ENCODE measurements at places on chromosomes 3 and 15.

DNA sequence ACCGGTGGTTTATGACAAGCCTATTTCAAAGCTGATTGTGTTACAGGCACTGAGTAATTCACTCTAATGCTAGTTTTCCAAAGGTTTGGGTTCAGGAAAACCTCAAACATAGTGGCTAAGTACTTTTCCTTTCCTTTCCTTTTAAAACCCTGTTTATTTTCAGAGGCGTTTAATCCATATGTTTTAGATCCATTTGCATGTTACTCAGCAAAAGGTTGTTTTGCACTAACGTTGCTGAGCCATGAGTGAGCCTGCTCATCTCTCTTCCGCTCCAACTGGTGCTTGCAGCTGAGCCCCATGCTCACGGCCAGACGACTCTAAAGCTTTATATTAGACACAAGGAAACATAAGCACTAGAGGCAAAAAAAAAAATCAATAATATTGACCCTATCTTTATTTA is 9.4 kb downstream of the CEMIP start:
- no peak for DNase-seq

DNA sequence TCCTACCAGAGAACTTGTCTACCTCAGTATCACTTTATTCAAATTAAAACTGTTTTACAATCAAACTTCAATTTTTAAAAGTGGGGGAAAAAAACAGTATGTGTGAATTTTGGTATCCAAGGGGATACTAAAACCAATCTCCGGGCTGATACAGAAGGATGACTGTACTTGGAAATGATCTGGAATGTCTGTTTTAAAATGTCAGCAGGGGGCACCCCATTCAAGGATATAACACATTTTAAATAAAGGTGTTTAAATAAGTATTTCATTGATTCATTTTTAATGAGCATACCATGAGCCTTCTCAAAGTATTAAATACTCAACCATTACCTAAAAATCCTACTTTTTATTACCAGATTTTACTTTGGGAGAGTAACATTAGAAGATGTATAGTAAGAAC is 67.9 kb downstream of the ULK4 start:
- no peak for DNase-seq

DNA sequence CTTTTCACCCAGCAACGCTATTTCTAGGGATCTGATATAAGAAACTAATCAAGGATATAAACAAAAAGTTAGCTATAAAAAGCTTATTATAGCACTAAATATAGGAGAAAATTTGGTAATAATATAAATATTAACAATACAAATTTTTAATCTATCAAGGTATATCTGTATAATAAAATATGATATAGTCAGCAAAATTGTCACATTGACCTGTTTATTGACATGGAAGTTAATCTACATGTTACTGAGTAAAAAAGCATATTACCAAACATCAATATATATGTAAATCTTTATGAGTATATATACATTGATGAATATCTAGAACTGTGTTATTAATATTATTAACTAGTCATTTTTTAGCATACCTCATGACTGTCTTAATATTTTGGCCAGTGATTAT is 26.6 kb downstream of the SHOX2 start:
- DNase-seq: no peak

DNA sequence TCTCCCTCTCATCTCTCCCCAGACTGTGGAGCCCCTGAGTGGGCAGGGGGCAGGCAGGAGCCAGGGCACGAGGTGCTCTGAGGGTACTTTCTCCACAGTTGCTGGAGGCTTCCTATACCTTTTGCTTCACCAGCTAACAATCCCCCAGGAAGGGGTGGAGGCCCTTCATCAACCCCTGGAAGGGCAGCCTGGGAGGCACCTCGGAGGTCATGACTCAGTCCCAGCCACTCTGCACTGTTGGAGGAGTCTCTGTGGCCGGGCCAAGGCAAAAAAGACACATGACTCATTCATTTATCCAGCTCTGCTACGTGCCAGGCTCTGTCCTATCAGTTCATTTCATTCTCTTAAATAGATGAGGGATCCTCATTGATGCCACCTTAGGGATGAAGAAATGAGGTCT is 15.6 kb upstream of the KY start:
- no peak for DNase-seq

- no peak for DNase-seq
Measured at GRCh38 chr15:38017721-38018120, 83.3 kb downstream of the TMCO5A start.

GRCh38 chr15:97653896-97654295 is 306.6 kb upstream of the ARRDC4 start:
- DNase-seq: no peak

- DNase-seq: no peak
Measured at GRCh38 chr3:172324611-172325203, 123.5 kb downstream of the GHSR start.

DNA sequence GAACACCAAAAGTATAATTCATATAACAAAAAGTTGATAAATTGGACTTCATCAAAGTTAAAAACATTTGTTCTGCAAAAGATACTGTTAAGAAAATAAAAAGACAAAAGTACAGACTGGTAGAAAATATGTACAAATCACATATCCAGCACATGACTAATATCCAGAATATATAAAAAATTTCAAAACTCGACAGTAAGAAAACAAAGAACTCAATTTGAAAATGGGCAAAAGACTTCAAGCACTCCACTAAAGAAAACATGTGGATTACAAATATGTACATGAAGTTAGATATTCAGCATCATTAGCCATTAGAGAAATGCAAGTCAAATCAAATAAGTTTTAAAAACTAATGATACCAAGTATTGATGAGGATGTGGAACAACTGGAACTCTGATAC is 6.7 kb downstream of the GK5 start:
- DNase-seq: no peak

DNA sequence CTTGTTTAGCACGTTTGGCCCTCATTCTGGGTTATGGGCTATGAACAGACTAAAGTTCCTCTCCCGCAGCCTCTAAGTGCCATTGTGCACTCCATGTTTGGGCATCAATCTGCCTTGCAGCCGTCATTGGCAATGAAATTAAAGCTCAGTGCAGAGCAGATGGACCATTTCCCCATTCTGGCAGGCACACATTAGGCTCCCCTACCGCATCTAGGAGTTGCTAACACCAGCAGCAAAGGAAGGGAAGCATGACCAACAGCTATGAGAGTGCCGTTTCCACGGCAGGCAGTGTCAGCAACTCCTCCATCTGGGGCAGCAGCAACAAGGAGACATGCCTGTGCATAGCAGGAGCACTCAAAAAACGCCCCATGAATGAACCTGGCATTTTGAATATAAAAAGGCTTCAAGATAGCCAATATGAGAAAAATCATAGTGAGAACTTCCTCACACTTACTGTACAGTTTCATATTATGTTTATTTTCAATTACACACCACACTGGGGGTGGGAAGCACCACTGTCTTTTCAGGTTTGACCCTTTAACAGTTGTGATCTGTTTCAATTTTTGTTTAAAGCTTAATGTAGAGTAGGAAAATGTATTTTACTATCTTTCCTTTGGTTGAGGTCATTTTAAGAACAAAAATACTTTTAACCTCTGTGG is 218.7 kb downstream of the KCNMB2 start:
- no peak for DNase-seq

DNA sequence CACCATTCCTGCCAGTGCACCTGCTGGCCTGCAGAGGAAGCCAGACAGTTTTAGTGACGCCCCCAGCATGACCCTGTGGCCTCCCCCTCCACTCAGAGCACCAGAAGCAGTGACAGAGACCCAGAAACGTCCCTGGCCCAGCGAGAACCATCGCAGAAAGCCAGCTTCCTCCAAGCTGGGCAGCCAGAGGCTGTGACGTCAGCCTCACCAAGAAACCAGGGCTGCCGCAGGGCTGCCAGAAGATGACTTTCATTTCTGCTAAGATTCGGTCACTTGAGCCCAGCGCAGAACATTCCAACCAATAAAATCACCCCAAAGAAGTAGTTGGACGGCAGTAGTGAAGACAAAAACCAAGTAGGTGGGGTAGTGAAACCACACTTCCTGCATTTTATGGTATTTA is 29.6 kb upstream of the RPL32 start:
- DNase-seq: no peak

GRCh38 chr3:155252535-155252934 is 40.9 kb downstream of the STRIT1 start:
- no peak for DNase-seq

DNA sequence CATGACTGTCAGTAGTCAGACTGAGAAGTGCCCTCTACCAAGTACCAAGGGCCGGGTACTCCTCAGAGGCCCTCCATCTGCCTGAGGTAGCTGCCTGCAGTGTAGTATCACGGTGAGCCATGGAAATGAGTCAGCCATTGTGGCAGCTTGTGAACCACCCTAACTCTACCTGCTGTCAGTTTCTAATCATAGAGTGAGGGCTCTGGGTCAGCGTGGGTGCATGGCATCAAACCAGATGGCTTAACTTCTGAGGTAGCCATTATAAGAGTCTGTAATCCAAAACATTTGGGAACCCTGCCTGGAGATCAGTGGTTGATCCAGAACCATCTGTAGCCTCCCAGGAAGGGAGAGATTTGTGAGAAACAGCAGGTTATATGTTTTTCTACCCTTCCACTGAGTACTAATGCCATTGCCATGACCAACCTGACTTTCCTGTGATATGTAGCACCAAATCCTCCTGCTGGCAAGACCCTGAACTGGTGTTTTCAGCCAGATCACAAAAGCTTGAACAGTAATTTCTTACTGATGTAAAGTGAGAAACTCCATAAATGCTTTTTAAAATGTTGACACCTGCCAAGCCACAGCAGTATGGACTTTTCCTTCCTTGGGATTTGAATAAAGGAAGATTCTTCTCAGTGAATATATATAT is 38.9 kb downstream of the ABHD2 start:
- DNase-seq: no peak

DNA sequence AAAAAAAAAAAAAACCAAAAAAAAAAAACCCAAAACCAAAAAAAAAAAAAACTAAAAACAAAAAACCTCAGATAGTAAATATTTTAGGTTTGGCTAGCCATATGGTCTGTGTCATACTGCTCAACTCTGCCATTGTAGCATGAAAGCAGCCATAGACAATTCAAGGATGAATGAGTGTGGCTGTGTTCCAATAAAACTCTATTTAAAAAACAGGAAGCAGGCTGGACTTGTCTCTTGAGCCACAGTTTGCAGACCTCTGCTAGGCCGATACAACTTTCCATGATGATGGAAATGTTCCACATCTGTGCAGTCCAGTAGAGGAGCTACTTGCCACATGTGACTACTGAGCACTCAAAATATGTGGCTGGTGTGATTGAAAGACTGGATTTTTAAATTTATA is 11.1 kb downstream of the EFCAB12 start:
- DNase-seq: no peak

GRCh38 chr3:72049300-72049699 is 264.4 kb upstream of the PROK2 start:
- no peak for DNase-seq

GRCh38 chr3:14853271-14853951 is 34.6 kb downstream of the FGD5 start:
- DNase-seq: no peak

DNA sequence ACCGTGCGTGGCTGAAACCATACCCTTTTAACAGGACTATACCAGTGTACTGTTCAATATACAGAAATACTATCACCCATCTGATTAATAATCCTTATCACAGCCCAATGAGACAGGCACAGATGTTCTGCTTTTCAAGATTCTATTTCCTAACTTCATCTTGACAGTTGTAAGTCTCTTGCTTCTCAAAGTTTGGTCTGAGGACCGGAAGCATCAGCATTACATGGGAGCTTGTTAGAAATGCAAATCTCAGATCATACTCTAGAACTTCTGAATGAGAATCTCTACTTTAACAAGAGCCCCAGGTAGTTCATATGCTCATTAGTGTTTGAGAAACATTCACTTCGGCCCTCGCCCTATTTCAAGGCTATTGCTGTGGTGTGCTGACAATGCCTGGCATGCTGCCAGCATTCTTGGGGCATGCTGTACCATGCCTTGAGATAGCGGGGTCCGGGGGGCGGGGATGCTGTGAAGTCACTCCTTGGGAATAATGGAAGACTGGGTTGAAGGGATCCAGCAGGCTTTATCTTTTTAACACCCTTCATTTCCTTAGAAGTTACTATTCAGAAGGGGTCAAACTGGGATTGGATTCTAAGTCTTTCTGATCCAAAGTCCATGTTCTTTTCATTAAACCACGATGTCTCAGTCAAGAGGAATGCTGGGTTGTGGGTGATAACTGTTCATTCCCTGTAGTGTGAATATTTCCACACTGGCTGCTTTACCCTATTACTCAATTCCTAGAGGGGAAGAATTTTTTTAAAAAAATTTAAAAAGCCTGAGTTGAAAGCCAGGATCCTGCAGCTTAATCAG is 194.7 kb downstream of the LPP start:
- DNase-seq: no peak

GRCh38 chr3:175716446-175716845 is 857.3 kb downstream of the NAALADL2 start:
- DNase-seq: no peak

DNA sequence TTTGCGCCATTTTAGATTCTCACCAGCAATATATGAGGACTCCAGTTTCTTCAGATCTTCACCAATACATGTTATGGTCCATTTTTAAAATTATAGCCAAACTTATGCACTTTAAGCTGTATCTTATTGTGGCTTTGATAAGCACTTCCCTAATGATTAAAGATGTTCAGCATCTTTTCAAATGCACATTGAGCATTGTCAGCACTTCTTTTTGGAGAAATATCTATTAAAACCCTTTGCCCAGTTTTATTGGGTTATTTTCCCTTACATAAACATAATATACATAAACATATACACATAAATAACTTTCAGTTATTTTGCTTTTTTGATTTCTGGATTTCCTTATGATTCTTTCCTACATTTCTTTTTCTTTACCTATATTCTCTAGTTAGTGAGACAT is 83.8 kb downstream of the ROBO1 start:
- DNase-seq: no peak

DNA sequence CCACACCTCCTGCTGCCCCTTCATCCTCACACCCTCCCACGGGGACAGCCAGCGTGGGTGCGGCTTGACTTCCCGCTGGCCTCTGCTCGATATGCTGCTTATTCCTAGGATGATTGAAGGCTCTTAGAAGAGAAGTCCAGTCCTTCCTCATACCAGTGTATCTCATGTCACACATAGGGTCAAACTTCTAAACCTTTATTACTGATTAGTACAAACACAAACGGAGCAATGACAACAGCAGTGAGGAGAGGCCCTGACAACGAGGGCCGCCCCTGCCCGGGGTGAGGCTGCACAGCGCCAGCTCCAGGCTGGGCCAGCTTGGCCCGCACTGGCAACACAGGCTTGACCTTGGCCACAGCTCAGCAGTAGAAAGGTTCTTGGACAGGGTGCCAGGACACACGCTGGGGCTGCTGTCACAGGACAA is 3.7 kb downstream of the CIB1 start:
- no peak for DNase-seq

- peak; percentile 88 for DNase-seq
Measured at GRCh38 chr3:192917404-192918274, at the start of gene MB21D2. MB21D2 (minus strand) TSS chr3:192917856; CDS start chr3:192917840, 16 bp downstream.

DNA sequence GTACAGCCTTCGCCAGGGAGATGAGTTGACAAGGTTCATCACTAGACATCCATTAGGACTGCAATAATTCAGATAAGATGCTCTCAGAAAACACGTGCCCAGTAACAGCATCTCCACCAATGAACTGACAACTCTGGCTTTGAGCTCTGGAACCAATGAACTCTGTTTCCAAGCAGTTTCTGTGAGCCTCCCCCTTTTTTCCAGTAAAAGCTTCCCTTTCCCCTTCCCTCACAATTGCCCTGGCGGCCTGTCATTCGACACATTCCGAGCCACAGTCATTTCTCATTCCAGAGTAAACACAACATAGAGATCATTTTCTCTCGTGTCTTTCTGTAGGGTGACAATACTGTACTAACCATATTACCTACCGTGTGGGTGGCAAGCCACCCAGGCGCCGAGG is 3.6 kb downstream of the PLA2G4D start:
- DNase-seq: no peak

Data from nucleus accumbens (tissue), 56 donors.